ENCODE measurements at places on chromosomes 1 and 21. TPM values are rescaled to one million over a fixed set of nuclear protein-coding genes. Genes with fewer than 3 reads are reported as not detected.

- no peak for DNase-seq
These were observed 212.9 kb downstream of the KCNH1 start for GRCh38 chr1:210920716-210921694.

DNA sequence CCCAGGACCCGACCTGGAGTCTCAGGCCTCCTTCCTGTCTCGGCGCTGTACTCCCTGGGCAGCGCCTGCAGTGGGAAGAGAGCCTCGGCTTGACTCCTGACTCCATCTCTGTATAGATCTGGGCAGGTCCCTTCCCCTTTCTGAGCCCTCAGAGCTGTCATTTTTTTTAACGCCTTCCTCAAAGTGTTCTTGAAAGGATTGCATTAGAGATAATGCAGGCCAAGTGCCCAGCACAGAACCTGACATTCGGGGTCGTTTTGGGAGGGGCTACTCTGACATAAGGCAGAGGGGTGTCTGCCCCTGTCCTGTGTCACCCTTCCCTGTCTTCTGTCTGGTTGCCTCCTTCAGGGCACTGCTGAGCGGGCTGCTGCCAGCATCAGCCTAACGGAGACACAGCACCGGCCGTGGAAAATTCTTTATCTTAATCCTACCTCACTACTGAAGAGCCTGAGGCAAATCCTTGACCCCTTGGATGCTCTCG is 271.6 kb downstream of the TRABD2B start:
- DNase-seq: no peak

GRCh38 chr21:37700641-37701202 is 215.5 kb downstream of the KCNJ6 start:
- no peak for DNase-seq

GRCh38 chr1:42340093-42340492 is 5.1 kb upstream of the FOXJ3 start:
- no peak for DNase-seq

- no peak for DNase-seq
These were observed 53.1 kb upstream of the CACNA1E start for GRCh38 chr1:181430015-181430885.

DNA sequence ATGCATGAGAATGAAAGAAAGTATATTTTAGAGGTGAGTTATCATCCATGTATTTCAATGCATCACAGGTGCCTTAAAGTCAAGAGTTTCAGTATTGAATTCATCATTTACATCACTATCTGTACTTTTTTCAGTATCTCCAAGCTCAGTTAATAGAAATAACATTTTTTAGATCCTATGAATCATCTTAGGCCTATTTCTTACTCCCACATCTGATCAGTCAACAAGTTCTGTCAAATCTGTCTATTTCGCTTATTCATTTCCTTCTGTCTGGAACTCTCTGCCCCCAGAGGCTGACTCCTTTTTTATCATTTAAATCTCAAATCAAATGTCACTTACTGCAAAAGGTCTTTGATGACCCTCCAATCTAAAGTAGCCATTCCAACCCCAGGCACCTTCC is 295.2 kb downstream of the LRRC7 start:
- DNase-seq: no peak

DNA sequence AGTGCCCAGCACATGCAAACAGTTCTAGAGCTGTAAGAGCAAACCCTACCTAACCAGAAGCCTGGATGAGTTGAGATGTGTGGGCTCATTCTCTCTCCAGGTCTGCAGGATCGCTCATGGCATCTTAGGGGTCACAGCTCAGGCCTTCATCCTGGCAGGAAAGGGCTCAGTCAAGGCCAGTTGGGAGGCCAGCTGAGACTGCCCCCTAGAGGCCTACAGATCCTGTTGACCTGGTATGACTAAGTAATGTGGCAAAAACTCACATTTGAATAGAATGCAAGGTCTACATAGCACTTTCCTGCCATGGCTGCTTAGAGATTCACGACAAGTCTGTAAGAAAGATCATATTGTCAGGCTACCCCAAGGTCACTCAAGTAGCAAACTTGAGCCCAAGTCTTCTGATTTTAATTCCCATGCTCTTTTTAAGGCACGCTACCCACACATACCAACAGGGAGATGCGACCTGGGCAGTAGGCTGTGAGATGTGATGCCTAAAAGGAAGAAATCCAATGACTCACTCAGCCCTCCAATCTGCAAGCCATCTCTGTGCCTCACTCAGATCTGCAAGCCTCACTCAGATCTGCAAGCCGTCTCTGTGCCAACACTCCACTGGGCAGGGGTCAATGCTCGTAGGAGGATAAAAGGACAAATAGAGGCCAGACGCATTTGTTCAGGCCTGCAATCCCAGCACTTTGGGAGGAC is 5.1 kb upstream of the CAPN8 start:
- DNase-seq: no peak

- DNase-seq: no peak
These were observed 35.1 kb upstream of the PRSS38 start for GRCh38 chr1:227780101-227781044.

DNA sequence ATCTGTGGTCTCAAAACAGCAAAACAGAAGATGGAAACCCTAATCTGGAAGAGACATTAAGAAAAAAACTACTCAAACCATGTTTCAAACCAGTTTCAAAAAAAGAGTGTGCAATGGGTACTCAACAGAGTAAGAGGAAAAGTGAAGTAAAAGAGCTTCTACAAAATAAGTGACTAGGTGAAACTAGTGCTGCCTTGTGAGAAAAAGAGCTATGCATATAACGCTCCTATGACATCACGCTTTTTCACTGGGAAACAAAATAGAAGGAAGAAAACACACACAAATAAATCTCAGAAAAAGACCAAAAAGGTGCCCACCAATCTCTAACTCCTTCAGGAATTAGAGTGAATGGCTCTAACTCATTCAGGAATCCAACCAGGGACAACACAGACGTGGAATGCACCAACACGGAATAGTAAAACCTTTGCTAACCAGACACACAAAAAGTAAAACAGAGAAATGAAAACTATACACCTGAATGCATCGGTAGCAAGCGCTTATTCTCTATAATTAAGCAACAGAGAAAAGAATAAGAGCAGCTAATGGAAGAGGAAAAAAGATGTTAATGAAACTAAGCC is 1.3 kb downstream of the FOXJ3 start:
- DNase-seq: no peak

DNA sequence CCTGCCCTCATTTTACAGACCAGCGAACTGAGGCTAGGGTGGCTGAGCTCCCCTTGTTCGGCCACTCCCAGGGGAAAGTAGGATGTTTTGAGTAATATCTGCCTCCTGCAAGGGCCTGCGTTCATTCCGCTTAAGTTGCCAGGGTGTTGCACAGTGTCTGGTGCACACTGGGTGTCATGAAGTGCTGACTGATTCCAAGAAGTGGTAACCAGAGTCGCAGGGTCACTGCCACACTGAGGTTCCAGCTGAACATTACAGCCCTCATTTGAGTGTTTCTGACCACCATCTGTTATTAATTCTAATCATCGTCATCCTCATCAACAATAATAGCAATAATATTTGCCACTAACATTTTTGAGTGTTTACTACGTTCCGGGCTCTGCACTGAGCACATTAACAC is 250.6 kb downstream of the KAZN start:
- DNase-seq: no peak

GRCh38 chr1:203584035-203584434 is 42.6 kb upstream of the ATP2B4 start:
- DNase-seq: no peak

DNA sequence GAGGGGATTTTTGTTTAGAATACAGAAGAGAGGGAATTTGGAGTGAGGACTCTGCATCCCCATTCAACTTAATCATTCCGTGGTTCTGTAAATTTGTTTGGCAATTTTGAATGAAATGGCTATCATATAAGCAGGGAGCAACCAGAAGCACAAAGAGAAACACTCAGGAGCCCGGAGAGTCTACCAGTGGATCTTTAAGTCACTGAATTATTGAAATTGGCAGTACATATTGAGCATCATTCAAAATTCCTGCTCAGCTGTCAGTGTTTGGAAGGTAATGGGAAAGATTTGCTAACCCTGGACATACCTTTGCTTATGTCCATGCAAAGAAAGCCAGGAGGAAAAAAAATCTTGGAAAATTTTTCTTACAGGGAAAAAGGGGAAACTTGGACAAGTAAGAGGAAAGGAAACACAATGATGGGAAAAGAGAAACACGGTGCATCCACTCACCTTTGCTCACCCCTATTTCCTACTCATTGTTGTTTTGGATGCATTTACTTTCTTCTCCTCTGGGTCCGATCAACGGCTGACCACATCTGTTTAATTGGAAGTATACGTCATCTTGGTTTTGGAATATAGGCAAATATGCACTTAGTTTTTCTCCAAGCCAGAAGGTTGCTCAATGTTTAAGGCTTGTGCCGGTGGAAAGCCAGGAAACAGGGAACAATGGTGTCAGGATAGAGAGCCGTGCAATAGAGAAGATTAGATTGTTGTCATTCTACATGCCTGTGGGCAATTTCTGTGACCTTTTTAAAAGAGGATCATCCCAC is 243.0 kb upstream of the LYPLAL1 start:
- no peak for DNase-seq

GRCh38 chr1:116306102-116306501 is 66.9 kb upstream of the ATP1A1 start:
- DNase-seq: no peak

- DNase-seq: no peak
These were observed 2.6 kb upstream of the SLC30A1 start for GRCh38 chr1:211581526-211581925.

GRCh38 chr1:85290826-85291225 is 14.4 kb upstream of the BCL10 start:
- no peak for DNase-seq

- DNase-seq: no peak
These were observed 583 bp downstream of the MEF2D start for GRCh38 chr1:156499842-156500542.

GRCh38 chr1:37849480-37849879 is 9.9 kb downstream of the MTF1 start:
- DNase-seq: no peak

FMO3 gene
- total RNA-seq: 6.1 TPM

S100A12 gene
- total RNA-seq: not detected

FLG2 gene
- not detected for total RNA-seq

PTCH2 gene
- total RNA-seq: 0.32 TPM

PIGV gene
- 29.7 TPM for total RNA-seq

ACTA1 gene
- total RNA-seq: not detected

LRRC53 gene
- not detected for total RNA-seq

TP73 gene
- not detected for total RNA-seq

BEST4 gene
- 0.66 TPM for total RNA-seq
